ENCODE measurements at places on chromosomes 3 and 15.

DNA sequence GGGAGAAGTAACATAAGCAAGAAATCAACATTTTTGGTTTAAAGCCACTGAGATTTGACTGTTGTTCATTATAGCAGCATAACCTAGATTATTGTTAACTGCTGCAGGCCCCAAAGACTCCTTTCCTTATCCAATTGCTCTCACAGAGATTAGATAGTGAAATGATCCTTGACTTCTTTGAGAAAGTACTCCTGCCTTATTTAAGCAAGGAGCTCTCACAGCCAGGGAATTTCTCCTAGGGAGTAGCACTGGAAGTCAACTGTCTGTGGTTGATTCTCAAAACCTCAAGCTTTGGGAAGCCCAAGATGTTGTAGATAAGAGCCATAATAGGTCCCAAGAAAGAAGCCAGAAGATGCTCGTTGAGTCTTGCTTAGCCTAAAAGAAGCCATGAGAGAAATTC, 151.8 kb upstream of the TSC22D2 start:
- DNase-seq: no peak

DNA sequence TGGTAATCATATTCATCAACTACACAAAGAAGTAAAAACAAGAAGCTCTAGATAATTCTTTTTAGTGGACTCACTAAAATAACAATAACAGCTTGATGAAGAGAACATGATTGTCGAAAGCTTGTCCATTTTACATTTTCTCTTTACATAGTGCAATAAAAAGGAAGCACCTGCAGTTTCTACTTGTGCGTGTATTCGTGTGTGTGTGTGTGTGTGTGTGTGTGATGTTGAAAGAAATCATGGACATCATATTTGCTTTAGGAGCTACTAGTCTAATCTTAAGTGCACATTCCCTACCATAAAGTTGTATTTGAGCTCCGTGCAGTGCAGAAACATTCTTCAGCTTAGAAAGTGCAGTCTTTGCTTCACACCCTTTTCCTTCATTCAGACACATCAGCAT, 288.8 kb downstream of the ZBTB20 start:
- no peak for DNase-seq

DNA sequence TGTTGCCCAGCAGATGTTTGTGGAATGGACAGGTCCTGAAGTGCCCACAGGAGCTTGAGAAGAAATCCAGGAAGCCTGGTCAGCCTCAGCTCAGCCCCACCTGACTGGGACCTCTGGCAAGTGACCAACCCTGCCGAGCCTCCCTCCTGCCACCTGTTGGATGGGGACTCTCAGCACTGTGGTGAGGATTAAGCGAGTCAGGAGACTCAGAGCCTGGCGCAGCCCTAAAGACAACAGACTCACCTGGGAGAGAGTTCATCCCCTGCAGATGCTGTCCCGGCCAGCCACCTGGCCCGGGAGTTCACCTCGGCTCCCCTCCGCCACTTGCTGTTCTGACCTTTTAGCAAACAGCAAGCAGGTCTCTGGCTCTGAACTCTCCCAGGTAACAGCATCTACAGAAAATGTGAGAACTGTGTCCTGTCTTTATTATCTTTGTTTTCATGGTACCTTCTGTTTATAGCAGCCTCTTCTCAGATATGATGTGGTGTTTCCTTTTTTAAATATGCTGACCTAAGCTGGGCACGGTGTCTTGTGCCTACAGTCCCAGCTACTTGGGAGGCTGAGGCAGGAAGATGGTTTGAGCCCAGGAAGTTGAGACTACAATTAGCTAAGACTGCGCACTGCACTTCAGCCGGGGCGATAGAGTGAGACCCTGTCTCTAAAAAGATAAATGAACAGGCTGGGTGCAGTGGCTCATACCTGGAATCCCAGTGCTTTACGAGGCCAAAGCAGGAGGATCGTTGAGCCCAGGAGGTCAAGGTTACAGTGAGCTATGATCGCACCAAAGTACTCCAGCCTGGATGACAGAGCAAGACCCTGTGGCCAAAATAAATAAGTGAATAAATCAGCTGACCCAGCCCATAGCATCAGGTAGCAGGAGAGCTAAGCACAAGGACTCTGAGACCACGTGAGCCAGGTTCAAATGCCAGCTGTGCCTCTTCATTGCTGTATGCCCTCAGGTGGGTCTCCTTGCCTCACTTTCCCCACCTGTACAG, 32.4 kb upstream of the SLC6A6 start:
- DNase-seq: no peak

- DNase-seq: peak; percentile 12
Measured at GRCh38 chr15:33021806-33022389, 172.6 kb downstream of the FMN1 start.

DNA sequence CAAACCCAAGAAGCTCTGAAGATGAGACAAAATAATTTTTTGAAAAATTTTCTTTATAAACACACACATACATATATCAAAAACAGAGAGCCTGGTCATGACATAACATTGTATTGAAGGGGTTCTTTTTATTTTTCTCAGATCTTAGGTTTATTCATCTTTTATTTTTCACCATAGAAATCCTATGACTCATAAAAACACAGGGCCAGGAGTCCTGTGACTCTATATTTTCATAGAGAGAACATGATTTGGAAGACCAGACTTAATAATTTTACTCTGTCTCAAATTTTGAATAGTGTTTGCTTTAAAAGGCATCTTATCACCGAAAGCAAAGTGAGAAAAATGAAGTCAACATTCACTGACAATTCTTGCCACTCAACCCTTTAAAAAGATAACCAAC, 57.7 kb downstream of the SUCNR1 start:
- DNase-seq: no peak

GRCh38 chr3:124116906-124117305, 125.0 kb upstream of the ROPN1 start:
- no peak for DNase-seq

DNA sequence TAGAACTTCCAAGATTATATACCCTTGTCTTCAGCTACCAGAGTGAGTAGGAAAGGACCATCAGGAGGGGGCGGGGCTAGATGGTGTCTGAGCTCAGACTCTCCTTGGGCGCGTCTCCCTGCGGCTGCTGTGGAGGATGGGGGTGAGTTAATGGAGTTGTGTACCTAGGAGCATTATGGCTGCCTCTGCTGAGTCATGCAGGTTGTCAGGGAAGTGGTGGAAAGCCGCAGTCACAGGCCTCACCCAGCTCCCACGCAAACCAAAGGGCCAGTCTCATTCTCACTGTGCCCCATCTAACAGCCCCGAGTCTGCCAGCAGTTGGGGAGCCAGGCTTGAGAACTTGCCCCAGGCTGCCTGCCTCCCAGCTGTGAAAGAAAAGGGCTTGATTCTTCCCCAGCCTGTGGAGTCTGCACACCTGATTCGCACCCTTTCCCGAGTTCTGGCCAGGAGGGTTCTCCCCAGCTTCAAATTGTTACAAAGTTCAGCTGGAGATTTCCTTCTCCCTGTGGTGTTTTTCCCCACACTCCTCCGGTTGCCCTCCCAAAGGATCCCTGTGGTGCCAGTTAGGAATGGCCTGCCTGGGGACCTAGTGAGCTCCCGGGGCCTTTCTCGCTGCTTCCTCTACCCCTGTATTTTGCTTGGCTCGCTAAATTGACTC, 143.3 kb downstream of the HCN4 start:
- DNase-seq: peak; percentile 49

DNA sequence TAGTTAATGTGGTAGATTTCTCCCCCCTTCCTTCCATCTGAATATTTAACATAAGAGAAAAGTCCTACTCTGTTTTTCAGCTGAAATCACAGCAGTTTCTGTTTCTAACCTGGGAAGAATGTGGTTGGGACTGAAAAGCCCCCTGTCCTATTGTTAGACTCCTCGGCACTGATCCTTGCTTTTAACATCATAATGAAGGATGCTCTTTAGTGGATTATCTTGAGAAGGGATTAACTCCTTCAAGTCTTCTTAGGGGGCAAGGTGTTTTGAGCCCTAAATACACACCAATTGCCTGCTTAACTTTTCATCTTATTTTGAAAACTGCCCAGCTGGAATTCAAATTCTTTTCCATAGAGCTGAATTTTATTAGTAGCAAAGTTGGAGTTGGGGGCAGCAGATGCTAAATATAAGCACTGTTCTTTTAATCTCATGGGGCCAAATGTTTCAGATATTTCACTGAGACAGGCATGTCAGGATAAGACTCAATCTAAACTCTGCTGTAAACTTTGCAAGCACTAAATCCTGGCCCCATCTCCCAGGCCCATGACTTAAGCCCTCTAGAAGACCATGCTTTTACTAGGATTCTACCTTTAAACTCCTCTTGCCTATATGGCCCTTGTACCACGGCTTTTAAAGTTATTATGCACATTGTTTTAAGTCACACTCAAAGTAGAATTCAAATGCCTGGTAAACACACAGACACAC, 243.2 kb upstream of the NR2F2 start:
- DNase-seq: no peak

GRCh38 chr3:46851364-46852333, 11.6 kb downstream of the MYL3 start:
- DNase-seq: peak; percentile 0

DNA sequence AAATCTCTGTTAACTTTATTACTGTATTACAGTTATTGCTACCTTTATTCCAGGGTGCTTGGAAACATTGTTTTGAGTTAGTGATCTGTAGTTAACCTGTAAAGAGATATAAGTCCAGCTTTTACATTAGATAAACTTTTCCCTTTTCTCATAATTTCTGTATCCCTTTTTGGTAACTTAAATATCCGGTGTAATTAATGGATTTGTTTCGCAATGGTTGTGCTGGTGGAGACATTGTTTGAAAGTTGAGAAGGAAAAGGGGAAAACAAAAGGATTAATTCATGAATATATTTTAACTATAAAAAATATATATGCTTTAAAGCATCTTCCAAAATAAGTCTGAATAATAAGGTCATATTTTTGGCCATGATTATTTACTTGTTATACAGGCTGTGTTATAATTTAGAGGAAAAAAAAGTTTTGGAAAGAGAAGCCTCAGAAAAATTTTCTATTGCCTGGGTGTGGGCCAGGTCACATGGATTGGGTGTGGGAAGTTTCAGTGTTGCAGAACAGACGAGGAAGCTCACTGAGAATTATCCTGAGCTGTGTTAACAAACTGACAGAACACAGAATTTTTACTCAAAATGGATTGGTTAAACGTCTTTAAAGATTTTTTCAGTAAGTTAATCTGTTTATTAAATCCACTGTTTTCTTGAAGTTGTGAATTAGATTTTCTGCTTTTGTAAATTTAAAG, 27.7 kb upstream of the IL20RB start:
- DNase-seq: no peak

- no peak for DNase-seq
Measured at GRCh38 chr3:139534455-139534812, 5.1 kb downstream of the RBP1 start.

GRCh38 chr3:171155122-171155700, 128.7 kb upstream of the SLC2A2 start:
- DNase-seq: no peak

All from stimulated activated CD4-positive, alpha-beta T cell treated with anti-CD3 and anti-CD28 coated beads, Interleukin-15, amount 100 ng/mL, for 24 hours (primary cell).